Activated CD8-positive, alpha-beta memory T cell treated with anti-CD3 and anti-CD28 coated beads, Interleukin-2, amount 50 U/mL, for 48 hours (primary cell): ENCODE measurements at places on chromosomes 5 and 9.

GRCh38 chr5:35819026-35819425 is 37.7 kb upstream of the IL7R start:
- DNase-seq = no peak

DNA sequence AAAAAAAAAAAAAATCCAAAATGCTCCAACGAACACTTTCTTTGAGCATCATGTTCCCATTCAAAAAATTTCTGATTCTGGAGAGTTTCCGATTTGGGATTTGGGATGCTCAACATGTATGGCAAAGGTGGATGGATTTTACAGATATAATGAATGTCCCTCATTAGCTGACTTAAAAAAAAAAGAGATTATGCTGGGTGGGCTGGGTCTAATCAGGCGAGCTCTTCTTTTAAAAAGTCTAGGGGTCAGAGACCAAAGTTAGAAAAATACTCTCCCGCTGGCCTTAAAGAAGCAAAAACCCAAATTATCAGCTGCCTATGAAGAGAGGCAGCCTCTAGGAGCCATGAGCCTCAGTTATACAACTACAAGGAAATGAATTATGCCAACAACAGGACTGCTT is 15.2 kb upstream of the CTNNAL1 start:
- no peak for DNase-seq

- DNase-seq = no peak
Observed at GRCh38 chr5:65142511-65143011, 339.2 kb downstream of the ADAMTS6 start.

- DNase-seq = no peak
Observed at GRCh38 chr9:16075696-16076095, 522.9 kb downstream of the CCDC171 start.

GRCh38 chr5:8491254-8491653 is 622.3 kb downstream of the MTRR start:
- DNase-seq = no peak

- no peak for DNase-seq
Observed at GRCh38 chr9:16499892-16500291, 370.6 kb downstream of the BNC2 start.

DNA sequence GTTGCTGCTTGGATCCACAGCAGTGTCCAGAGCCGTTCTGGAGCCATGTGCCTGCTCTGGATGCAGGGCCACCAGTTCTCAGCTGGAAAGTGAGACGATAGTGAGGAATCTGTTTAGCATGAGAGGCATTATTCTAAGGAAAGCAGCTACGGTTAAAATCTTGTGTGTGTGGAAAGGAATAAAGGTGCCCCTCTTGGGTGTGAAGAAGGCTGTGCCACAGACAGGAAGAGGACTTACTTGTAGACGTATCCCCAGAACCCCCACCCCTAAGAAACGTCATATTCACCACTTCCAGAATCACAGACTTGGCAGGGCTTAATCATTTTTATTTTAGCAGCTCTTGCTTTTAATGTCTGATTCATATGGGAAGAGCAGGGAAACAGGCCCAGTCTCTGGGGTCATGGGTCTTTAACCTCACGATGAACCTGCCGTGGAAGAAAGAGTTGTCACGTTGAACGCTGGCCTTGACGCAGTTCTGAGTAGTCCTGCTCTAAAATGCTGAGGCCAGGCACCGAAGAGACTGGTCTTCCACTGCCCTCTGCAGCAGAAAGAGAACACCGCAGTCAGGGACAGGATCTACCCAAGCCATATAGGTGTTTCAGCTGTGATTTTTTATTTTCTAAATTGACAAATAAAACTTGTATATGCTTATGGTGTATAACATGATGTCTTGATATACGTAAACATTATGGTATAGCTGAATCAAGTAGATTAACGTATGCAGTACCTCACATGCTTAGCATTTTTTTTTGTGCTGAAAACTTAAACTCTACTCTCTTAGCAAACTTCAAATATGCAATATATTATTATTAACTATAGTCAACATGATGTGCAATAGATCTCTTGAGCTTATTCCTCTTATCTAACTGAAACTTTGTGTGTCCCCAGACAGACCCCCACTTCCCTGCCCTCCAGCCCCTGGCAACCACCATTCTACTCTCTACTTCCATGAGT is 38.8 kb downstream of the CARTPT start:
- peak; percentile 58 for DNase-seq

GRCh38 chr5:169223595-169223953 is 77.4 kb downstream of the SLIT3 start:
- no peak for DNase-seq

- DNase-seq = peak; percentile 82
Observed at GRCh38 chr9:68560071-68560844, 19.6 kb upstream of the TMEM252 start.

- no peak for DNase-seq
Observed at GRCh38 chr5:180166176-180166575, 42.8 kb downstream of the RASGEF1C start.

DNA sequence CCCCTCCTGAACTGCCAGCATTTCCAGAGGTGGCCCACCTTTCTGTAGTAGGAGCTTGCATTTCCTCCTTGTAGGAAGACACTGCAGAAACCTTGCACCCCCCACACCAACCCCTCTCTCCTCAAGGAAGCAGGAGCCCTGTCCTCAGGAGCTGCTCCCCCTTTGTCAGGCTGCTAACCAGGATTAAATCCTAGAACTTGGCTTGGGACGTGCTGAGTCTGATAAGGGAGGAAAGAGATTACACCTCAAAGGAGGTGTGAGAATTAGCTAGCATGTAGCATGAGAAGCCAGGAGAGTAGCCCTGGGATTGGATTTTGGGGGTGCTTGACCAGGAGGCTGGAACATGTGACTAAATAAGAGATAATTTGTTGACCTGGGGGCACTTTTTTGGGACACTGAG is 119.8 kb upstream of the ALDH1B1 start:
- no peak for DNase-seq

DNA sequence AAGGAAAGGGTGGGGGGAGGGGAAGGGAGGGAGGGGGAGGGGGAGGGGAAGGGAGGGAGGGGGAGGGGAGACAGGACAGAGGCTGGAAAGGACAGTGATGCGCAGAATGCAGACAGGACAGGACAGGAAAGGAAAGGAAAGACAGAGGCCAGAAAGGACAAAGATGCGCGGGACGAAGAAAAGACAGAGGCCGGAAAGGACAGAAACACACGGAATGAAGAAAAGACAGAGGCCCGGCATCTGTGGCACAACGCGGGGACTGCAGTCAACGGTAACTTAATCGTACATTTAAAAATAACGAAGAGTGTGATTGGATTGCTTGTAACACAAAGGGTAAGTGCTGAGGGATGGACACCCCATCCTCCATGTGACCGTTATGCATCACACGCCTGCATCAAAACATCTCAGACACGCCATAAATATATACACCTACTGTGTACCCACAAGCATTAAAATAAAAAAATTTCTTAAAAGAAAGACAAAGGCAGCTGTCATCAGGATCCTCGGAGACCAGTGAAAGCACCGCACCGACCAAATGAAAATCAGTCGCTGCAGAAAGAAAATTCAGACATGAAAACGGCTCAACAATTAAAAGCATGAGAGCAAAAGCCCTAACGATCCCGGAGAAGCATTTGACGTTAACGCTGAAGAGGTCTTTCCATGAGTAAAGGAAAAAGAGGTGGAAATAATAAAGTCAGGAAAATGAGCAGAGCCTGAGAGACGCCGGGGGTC is 52.9 kb upstream of the EXOC3 start:
- DNase-seq = no peak

DNA sequence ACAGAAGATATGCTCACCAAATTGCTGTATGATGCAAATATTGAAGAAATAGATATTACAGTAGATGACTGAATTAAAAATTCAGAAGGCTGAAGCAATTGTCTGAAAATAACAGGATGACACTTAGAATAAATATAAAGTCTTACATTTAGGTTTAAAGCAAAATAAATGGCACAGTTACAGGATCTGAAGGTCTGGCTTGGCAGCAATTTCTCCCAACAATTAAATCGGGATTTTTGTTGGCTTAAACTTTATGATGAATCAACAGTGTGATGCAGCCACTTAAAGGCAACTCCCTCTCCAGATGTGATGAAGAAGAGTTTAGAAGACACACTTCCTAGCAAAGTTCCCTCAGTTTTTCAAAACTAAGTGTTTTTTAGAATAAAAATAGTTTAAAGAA is 80.5 kb downstream of the NREP start:
- DNase-seq = no peak

- no peak for DNase-seq
Observed at GRCh38 chr9:70607926-70608325, 193.5 kb upstream of the KLF9 start.

DNA sequence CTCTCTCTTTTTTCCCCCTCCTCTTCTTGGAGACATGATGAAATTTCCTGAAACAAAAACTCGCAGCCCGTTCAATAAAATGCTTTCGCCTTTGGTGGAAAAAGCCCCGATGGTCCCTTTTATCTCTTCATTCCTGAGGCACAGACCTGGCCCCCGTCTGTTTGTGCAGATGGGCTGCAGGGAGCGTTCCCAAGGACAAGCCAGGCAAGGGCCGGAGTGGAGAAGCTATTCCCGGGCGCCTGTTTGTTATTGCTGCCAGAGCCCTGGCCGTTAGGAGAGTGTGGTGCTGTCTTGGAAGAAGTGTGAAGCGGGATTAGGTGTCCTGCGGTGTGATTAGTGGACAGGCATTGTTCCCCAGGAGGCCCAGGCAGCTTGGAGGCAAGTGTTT is 71.9 kb downstream of the SMIM23 start:
- no peak for DNase-seq

GRCh38 chr9:129027224-129027684 is 877 bp downstream of the SH3GLB2 start:
- no peak for DNase-seq

DNA sequence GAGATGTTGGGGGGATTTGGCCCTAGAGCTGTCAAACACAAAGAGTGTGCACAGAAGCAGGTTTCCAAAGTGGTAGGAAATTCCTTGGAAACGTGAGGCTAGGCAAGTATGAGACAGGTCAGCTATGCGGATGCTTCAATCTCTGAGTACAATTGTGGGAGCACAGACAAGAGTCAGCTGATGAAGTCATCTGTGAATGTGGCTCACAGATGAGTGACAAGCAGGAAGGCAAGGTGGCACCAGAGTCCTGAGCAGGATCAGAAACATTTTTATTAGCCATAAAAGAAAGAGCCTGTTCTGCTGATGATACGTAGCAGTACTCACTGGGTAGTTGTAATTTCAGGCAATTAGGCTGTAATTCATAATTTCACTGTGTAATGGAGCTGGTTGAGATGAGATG is 117.0 kb downstream of the DCP2 start:
- DNase-seq = no peak

GRCh38 chr5:135482381-135482933 is 30.3 kb upstream of the TIFAB start:
- DNase-seq = no peak

GRCh38 chr5:135877570-135878155 is 18.0 kb downstream of the IL9 start:
- no peak for DNase-seq

- no peak for DNase-seq
Observed at GRCh38 chr9:5869315-5870019, 21.2 kb upstream of the MLANA start.

DNA sequence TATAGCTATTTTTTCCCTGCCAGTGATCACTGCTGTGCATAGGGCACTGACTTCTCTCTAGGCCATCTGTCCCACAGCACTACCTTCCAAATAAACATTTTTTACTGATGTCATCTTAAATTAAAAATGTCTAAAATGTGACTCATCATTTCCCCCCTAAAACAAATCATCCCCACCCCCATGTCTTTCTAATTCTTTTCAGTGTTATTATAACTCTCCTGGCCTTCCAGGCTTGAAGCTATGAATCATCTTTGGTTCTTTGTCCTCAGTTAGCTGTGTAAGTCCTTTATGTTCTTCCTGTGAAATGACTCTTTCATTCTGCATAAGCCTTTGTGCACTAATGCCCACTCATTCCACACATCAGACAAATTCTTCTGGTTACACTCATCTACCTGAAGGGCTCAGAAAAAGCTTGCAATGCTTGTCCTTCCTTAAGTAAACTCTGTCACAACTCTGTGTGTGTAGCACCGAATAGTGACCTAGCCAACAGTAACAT is 78.1 kb downstream of the CFAP95 start:
- DNase-seq = no peak

GRCh38 chr5:41903382-41903891 is 707 bp upstream of the RIMOC1 start:
- no peak for DNase-seq

DNA sequence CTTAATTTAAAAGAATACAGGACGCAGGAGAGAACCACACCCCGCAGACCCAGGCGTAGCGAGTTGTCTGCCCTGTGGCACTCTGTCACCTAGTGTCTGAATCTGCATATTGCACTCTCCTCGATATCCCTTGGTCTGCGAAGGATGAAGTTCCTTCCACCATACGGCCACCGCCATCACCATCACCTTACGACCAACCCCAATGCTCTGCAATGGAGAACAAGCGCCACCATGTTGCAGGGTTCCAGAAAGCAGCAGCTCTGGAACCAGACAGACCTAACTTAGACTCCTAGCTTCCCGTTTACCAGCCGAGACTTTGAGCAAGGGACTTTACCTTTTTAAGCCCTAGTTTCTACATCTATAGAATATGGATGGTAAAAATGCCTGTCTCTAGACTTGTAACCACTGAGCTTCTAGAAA is 77.4 kb upstream of the DMRT1 start:
- DNase-seq = no peak

DNA sequence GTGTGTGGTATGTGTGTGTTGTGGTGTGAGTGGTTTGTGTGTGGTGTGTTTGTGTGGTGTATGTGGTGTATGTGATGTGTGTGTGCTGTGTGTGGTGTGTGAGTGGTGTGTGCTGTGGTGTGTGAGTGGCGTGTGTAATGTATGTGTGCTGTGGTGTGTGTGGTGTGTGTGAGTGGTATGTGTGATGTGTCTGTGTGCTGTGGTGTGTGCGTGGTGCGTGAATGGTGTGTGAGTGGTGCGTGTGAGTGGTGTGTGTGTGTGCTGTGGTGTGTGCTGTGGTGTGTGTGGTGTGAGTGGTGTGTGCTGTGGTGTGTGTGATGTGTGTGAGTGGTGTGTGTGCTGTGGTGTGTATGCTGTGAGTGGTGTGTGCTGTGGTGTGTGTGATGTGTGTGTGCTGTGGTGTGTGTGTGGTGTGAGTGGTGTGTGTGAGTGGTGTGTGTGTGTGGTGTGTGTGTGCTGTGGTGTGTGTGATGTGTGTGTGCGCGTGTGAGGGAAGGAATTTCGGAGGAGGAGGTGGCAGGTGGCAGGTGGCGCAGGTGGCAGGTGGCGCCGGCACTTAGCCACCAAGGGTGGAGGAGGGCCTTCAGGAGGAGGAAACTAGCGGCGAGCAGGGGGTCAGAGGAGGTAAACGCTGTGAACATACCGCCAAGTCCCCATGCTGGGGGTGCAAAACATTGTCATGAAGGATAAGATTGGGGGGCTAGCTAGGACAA is 191.8 kb downstream of the MELK start:
- no peak for DNase-seq

DNA sequence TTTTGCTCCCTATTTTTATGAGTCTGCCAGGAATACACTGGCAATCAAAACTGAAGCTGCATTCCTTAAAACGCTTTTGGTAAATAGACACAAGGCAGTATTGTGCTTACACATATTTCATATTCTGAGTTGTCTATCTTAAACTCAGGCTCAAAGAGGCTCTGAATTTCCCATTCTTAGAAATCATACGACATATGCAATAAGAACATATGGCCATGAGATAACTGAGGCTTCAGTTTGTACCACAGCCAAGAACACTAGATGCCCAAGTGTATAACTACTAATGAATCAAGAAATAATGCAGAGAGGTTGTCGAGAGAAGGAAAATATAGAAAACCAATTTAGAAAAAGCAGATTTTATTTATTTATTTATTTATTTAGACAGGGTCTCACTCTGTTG is 357.4 kb downstream of the NDUFS4 start:
- DNase-seq = no peak
